ENCODE measurements at places on chromosomes 3 and 15.

GRCh38 chr15:90297021-90297420 is 31.5 kb downstream of the NGRN start:
- no peak for DNase-seq

- DNase-seq = no peak
These were observed 142.4 kb upstream of the TLE3 start for GRCh38 chr15:70240082-70240481.

DNA sequence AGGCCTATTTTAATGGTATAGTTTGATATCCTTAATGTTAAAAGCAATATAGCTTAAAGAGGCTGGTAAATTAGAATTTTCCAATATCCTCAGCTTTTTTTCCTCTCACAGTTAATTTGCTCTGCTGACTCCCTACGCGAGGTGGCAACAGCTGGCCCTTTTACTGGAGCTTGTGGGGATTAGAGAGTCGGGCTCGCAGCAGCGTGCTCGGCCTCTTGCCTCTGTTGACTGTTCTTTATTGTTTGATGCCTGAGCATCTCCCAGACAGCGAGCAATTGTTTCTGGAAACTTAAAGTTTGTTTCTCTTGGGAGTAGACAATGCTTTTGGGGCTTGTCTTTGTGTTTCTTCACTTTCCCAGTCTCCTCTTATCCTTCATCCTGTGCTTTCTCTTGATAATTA is 80.8 kb downstream of the OPA1 start:
- DNase-seq = no peak

DNA sequence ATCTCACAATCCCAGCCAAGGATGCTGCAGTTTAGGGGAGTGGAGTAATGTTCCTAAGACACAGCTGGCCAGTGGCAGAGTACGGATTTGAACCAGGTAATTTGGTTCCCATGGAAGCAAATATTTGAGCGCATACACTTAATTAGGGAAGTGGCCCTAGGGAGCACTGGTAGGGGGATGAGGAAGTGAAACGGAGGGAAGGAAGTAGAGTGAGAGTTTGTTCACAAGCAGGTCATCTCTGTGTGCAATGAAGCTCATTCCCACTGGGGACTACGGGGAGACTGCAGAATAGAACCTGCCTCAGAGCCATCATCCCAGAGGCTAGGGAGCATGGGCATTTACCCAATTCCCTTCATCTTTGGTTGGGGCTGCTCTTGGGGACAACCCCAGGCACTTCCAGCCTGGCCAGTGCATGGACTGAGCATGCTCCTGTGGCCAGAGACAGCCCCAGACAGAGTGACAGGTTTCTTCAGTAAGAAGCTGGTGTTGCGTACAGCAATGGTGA is 317.2 kb upstream of the PROK2 start:
- peak; percentile 42 for DNase-seq

DNA sequence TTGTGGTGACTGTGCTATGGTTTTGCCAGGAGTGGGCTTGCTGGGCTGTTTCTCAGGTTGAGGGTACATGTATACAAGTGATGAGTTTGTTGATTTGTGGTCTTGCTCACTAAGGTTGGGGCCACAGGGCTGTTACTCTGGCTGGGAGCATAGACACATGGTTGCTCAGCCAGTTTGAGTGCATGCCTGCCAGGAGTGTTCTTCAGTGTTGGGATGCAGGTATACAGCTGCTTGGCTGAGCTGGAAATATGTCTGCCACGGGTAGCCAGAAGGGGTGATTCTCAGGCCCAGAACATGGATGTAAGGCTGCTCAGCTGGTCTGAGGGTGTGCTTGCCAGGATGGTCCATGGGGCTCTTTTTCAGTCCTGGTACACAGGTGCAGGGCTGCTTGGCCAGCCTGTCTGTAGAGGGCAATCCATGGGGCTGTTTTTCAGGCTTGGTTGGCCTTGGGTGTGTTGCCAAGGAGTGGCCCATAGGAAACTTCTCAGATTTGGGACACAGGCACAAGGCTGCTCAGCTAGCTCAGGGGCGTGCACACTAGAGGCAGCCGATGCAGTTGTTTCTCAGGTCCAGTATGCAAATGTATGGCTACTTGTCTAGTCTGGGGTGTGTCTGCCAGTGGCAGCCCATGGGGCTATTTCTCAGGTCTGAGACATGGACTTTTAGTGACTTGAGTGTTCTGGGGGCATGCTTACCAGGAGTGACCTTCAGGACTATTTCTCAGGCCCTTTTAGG is 5.3 kb upstream of the ARHGAP31 start:
- DNase-seq = no peak

DNA sequence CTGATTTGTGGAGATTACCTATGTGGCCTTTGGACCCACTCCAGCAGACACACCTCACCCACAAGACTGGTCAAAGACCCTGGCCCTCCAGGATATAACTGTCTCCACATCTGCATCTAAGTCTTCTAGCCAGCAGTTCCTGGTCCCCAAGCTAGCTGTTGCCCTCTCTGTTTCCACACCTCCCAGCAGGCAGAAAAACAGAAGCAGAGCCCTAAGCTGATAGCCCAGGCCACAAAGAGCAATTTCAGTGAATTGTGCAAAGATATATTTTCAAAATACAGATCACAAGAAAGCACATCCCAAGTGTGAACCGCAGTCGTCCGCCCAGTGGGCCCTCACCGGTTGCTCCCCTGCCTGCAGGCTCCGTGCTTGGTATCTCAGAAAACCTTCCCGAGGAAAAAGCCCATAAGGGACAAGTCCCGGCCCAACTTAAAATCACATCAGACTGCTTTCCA is 2.6 kb downstream of the TNIK start:
- no peak for DNase-seq

GRCh38 chr3:195057716-195058115 is 213.2 kb downstream of the XXYLT1 start:
- DNase-seq = no peak

DNA sequence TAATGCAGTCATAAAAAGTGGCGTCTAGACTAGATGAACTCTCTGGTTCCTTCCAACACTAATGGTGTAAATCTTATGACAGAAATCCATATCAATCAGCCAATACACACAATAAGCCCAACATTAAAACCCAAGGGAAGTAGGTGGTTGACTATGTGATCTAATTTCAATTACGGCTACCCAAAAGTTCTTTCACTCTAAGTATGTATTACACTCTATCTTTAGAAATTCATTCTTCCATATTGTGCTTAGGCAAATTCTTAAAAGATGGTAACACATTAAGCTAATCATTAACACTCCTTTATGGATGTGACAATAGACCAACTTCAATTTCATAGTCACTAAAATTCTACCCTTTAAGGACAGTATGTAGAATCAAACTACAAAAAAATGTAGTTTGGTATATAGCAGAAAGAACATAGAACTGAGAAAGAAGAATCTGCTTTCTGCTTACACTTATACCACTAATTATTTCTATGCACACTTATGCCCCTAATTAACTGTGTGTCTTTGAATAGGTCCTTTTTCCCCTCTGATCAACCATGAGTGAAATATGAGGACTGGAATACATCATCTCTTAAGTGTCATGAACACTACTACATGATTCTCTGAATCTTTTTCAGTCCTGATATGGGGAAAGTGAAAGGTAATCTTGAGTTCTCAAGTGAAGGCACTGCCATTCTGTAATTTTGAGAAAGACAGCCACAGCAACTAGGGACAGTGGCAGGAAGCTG is 557.6 kb downstream of the IGSF11 start:
- DNase-seq = no peak

DNA sequence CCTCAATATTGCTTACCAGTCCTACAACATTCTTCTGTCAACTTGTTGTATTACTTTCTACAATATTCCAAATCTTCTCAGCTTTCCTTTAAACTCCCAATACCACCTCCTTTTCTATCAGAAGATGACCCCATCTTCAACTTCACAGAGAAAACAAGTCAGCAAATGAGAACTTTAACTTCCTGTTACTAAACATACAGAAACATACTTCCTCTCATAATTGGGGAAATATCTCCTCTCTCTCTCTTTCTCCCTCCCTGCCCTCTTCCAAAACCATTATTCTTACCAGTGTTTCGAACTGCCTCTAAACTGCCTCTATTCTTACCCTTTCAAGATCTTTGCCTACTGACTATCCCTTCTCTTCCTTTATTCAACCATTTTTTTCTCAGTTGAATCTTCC is 1.8 kb upstream of the SNAP23 start:
- DNase-seq = no peak

DNA sequence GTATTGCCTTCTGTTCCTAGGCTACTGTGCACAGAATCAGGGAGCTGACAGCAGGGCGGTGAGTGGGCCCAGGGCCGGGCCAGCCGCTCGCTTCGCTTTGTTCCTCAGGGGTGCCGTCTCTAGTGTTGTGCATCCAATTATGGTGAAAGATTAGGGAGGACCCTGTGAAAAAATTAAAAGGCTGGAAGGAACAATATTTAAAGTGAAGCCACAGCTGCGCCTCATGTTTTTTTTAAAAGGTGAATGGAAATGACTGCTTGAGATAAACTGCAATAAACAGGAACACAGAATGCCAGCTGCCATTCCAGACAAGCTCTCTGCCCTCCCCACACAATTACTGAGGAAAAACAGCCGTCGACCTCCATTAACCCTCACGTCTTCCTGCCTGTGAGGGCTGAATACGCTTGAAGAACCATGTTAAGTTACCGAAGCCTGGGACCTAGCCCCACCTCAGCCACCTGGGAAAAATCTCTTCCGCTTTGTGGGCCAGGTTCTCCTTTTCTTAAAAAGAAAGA is 132.0 kb upstream of the IL12A start:
- DNase-seq = no peak

GRCh38 chr3:57733790-57734189 is 22.3 kb upstream of the SLMAP start:
- DNase-seq = no peak

All from umbilical cord (tissue), 2 donors.